EH (cell line): ENCODE measurements at places on chromosomes 16 and 17.

DNA sequence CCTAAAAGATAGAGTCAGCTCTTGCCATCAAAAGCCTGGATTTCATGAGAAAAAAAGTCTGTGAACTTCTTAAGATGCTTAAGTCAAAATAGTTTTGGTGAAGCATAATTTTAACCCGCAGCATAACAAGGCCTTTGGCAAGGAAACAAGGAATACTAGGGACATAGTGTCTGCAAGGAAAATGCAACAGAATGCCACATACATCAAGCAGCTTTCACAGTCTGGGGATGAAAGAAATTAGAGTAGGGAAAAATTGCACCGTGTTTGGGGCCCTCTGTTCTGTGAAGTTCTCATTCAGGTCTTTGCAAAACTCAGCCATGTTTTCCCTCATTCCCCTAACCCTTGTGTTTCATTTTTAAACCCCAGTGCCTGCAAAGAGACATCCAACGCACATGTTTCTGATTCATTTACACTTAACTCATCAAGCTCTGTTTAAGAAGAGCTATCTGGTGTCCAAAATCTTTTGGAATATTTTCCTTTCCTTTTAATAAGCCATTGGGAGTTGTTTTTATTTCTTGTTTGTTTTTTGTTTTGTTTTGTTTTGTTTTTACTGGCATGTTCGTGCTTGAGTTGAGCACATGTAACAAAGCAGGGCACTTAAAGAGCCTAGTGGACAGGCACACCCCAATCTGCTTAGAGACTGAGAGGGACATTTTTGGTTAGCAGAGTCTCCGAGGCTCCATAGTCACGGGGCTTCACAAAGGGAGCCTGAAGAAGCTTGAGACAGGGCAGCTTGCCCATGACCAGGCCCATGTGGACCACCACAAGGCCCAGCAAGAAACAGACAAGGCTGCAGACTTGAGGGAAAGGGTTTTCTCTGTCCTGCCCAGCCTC is 116.5 kb downstream of the ANKFN1 start:
- peak; percentile 77 for DNase-seq

- DNase-seq, result no peak
Measured at GRCh38 chr16:77273815-77274214, 74.6 kb downstream of the SYCE1L start.

DNA sequence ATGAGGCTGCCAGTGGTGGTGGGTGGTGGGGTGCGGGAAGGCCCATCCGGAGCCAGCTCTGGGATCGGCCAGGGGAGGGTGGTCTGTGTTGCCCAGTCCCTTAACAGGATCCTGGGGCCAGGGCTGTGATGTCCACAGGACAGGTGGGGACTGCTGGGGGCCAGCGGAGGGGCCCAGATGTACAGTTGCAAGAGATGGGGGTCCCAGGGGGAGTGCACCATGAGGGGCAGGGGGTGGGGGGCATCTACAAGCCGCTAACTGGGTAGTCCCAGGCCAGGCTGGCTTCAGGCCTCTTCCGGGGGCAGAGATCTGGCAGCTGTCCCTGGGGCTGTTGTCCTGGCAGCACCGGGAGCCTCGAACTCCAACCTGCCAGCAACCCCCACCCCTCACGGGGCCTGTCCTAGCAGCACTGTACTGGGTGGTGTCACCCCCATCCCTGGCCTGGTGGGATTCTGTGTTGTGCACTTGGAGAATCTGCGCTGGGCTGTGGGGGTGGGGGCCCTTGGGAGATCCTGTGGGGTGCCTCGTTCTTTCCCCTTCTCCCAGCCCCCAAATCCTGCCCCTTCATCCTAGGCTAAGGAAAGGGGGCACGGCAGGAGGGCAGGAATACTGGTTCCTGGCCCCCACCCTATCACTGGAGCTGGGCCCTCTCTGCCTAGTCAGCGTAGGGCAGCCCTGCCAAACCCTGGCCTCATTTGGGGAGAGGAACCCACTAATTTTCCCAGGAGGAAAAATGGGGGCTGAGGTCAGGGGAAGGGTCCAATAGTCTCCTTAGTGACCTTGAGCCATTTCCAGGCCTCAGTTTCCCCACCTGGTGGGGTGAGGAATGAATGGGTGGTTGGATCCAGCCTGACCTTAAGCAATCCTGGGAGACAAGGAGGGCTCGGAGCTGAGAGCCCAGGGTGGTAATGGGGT is 1.4 kb downstream of the MTSS2 start:
- DNase-seq, result peak; percentile 33

DNA sequence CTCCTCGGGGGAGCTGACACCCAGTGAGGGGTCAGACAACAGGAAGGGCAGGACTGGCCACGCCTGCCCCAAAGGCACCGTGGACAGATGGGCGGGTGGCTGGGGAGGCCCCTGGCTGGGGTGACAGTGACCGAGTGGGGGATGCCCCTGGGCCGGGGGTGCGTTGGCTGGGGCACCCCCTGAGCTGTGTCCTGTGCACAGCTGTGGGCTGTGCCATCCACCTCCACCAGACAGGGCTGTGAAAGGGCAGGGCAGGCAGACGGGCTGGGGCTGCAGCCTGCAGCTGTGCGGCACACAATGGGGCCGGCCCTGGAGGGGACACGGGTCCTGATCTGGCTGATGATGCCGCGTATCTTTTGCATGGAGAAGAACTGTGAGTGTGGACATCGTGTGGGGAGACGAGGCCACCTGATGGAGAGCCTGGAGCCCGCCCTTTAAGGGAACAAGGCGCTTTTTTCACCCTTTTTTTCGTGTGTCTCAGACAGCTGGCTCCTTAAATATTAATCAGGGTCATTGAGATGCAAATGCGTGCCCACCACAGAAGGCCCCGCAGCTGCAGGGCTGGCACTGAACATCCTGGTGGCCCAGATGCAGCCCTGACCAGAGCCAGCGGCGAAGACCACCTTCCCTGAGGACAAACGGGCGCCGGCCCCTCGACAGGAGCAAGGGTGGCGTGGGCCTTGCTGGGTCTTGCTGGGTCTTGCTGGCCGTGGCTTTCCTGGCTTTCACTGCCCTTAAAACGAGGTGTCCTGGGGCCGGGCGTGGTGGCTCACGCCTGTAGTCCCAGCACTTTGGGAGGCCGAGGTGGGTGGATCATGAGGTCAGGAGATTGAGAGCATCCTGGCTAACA is 42.4 kb upstream of the GNG13 start:
- no peak for DNase-seq

GRCh38 chr16:25608002-25608401 is 83.8 kb upstream of the HS3ST4 start:
- DNase-seq, result no peak

GRCh38 chr16:57643147-57643874 is 14.9 kb downstream of the ADGRG1 start:
- peak; percentile 71 for DNase-seq
